ENCODE measurements at places on chromosomes 12 and 14. TPM values are rescaled to one million over a fixed set of nuclear protein-coding genes. Genes with fewer than 3 reads are reported as not detected.

The REP15 gene
- 1.8 TPM for polyA plus RNA-seq

The KCNC2 gene
- polyA plus RNA-seq = 16.0 TPM

The KRT6C gene
- polyA plus RNA-seq = not detected

The NTN4 gene
- polyA plus RNA-seq = 22.9 TPM

All from spinal cord (tissue), 10 donors.